ENCODE measurements at places on chromosomes 11 and 22.

DNA sequence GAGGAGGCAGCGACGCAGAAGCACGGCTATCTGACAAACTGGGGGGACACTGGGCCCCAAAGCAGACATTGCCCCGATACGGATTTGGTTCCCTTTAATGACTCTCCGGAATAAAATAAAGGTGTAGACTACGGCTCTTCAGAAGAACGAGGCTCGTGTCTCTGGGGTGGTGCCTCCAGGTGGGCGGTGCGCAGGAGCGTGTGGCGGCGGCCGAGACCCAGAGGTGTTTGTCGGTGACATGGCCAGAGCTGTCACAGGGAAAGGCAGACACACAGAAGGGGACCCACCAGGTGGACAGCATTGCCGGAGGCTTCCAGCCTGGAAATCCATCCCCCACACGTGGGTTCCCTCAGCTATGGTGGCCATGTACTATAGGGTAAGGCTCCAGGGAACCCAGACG lies 366.0 kb downstream of the BRD1 start:
- no peak for DNase-seq

GRCh38 chr22:24699876-24700275 lies 74.6 kb downstream of the PIWIL3 start:
- no peak for DNase-seq

- DNase-seq = no peak
These were observed 8.7 kb downstream of the NADSYN1 start for GRCh38 chr11:71461696-71462095.

GRCh38 chr22:19986410-19987341 lies 29.9 kb downstream of the ARVCF start:
- DNase-seq = peak; percentile 87

GRCh38 chr11:18379201-18379600 lies 15.2 kb upstream of the LDHA start:
- no peak for DNase-seq

- DNase-seq = no peak
These were observed 3.1 kb upstream of the IL10RA start for GRCh38 chr11:117983163-117983475.

- no peak for DNase-seq
These were observed 16.1 kb downstream of the NCAPD3 start for GRCh38 chr11:134207538-134208239.

DNA sequence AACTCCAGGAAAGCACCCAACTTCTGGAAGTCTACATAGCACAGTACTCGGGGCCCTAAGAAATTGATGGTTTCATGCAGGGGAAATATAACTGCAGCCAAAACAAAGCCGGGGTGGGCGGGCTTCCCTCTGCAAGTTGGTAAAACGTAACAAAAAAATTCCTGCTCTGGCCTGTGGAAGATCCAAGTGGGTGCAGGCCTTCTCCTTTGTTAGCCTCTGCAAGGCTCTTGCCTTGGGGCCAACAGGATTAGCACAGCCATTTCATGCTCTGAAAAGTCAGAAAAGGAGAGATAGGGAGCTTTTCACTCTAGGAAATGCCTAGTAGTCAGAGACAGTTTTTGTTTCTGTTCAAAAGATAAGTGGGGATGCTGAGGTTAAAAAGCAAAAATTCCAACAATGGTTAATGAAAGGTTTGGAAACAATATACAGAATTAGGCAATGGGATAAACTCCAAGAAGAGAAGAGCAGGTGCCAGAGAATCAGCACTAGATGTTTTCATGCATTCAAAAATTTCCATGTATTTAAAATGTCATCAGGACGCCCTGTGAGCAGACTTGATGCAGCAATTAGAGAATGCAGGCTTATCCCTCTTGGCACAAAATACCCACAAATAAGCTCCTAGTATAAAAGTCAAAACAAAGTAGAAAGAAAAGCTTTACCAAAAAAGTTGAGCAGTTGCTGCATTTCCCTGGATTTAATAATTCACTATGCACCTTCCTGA lies 72.3 kb upstream of the CHRM4 start:
- DNase-seq = no peak

DNA sequence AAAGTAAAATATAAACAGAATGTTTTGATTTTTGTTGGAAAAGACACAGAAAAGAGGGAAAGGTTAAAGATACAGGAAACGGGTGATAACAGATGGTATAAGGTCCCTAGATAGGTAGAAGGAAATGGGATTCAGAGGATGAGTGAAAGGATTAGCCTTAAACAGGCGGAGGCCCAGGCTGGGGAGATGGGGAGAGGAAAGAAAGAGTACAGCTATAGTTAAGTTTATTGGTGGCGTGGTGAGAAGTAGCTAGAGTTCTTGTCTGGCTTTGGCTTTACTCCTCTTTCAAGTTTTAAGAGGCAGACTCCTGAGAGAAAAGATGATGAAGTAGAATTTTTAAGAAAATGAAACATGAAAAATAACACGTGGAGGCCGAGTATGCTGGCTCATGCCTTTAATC lies 13.7 kb downstream of the ZBTB44 start:
- no peak for DNase-seq

DNA sequence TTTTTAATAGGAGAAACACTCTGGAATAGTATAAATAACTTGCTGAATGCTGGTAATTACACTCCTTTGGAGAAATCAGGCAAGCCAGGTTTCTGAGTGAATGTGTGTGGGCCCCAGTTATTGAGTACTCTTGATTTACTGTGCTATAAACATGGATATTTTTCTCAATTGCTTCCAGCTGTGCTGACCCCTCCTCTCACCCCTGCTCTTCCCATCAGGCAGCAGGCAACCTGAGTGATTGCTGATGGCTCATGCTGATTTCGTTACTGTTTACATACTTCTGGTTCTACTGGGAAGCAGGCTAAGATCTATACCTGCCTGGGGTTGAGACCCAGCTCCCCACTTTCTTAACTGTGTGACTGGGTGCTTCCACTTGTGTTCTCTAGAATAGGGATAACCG lies 68.5 kb downstream of the DHCR7 start:
- no peak for DNase-seq

- no peak for DNase-seq
These were observed 268.8 kb downstream of the DDX10 start for GRCh38 chr11:108933630-108934029.

DNA sequence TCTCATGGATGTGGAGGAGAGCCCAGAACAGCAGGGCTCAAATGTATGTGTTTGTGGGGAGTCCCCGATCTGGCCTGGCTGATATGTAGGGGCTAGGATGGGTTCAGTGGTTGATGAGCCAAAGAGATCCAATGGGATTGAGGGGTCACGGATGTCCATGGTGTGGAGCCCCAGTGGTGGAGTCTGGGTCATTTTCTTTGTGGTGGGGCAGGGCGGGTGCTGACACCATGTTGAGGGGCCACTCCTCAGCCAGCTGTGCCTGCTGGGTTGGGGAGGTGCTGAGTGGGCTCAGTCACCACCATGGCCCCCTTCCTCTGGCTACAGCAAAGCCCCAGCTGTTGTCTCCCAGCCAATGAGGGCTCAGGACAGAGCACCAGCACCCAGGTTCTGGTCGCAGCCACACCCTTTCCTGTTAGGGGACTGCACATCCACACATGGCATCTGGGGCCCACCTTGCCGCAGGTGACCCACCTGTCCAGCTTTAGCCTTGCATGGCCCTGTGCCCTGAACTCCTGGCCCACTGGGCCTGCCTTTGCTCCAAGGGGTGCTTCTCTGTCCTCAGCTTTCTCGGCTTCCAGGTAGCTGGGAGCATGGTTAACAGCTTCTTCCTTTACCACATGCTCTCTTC lies 3.2 kb upstream of the GNAZ start:
- no peak for DNase-seq
